ENCODE measurements at places on chromosomes 7 and 10. TPM values are rescaled to one million over a fixed set of nuclear protein-coding genes. Genes with fewer than 3 reads are reported as not detected.

The PARD3 gene
- polyA plus RNA-seq, result 10.5 TPM

GRCh38 chr7:91299952-91300775 lies 35.9 kb downstream of the FZD1 start:
- no peak for DNase-seq

The VAX1 gene
- not detected for polyA plus RNA-seq

GRCh38 chr10:74991435-74991834 lies 120.0 kb upstream of the SAMD8 start:
- no peak for DNase-seq

- no peak for DNase-seq
These were observed 20.9 kb upstream of the ZNF12 start for GRCh38 chr7:6727663-6728062.

The USP6NL gene
- polyA plus RNA-seq, result 3.9 TPM

- peak; percentile 51 for DNase-seq
These were observed 222.2 kb downstream of the ELFN1 start for GRCh38 chr7:1892011-1892965.

DNA sequence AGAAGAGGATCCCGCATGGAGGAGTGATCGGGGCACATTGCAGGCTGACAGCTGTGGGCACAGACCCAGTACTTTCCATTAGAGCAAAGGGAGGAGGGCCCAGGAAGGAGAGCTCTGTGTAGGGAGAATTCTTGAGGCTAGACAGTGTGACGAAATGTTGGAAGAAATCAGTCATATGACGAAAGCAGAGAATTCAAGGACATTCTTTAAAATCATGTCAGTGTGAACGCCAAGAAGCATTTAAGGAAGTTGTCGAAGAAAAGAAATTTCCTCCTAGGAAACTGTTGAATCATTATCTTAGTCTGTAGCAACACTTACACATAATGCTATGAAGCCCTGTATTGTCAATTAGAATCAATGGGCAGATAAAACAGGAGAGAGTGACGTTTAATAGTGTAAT lies 191.3 kb upstream of the ADARB2 start:
- no peak for DNase-seq

DNA sequence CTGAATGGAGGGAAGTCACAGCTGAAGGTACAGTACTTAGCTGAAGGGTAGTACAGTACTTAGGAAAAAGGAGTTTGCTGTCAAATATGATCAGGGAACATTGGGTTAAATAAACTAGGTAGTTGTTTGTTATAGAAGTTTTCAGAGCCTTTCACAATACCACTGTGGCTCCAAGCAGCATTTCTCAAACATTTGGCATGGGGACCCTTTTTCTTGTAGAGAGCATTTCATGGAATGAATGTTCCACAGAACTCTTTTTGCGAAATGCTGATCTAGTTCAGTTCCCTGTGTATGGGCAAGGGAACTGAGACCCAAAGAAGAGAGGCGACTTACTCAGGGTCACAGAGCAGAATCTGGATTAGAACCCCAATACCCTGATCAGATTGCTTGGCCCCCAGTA lies 31.5 kb upstream of the DDX50 start:
- no peak for DNase-seq

The TNKS2 gene
- polyA plus RNA-seq, result 6.1 TPM

The PDE6C gene
- not detected for polyA plus RNA-seq

GRCh38 chr7:113891031-113891350 lies 27.8 kb downstream of the PPP1R3A start:
- no peak for DNase-seq

DNA sequence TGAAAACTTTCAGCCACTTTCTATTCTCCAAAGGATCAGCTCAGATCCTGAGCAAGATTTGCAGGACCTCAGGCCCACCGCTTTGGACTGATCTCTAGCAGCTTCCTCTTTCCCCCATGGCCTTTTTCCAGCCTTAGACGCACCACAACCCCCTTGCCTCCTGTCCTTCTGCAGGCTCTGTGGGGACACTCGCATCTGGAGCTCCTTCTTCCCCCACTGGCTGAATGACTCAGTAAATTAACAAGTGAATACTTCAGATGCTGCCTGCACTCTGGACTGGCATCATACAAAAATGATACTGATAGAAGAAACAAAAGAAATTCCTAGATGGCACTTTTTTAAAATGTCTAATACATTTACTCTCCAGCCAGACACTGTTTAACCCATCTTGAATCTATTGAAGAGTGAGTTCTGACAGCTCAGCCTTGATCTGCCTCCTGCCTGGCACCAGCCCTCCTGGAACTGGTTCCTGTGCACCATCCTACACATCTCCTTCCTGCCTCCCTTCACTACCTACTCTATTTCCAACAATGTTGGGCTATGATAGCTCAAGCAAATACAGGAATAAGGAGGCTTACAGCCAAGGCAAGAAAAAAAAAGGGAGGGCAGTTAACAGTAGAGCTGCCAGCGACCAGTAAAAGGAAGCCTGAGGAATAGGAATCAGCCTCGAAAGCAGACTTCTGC lies 3.3 kb downstream of the FRMPD2 start:
- DNase-seq, result no peak

DNA sequence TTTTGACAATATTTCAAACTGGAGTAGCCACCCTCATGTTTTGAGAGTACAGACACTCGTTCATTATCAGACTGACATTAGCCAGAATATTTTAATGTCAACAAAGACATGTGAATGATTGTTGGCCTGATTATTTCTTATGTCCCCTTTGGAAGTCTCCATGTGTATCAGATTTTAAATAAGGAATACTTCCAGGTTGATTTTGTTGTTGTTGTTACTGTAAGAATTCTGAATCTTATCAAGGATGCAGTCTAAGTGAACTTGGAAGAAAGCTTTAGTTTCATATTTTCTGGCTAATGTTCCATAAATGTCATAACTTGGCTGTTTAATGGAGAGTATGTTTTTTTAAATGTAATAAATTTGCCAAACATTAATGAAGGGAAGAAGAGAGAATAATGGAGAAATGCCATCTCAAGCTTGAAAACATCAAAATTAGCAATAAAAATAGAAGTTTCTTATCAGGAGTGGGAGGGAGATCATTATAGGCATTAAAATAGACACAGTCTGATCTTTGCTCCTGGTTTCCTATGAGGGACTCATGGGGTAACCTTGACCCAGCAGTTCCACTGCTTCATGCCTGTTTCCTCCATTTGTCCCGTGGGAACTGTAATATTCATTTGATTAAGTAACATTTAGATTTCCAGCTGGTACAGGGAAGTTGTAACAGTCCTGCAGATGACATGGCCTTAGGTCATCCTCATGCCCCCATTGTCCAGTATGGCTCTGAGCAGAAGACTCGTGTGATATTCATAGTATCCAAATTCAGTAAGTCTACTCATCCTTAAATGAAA lies 122.4 kb upstream of the KIAA1217 start:
- no peak for DNase-seq

The RBM20 gene
- 34.3 TPM for polyA plus RNA-seq

DNA sequence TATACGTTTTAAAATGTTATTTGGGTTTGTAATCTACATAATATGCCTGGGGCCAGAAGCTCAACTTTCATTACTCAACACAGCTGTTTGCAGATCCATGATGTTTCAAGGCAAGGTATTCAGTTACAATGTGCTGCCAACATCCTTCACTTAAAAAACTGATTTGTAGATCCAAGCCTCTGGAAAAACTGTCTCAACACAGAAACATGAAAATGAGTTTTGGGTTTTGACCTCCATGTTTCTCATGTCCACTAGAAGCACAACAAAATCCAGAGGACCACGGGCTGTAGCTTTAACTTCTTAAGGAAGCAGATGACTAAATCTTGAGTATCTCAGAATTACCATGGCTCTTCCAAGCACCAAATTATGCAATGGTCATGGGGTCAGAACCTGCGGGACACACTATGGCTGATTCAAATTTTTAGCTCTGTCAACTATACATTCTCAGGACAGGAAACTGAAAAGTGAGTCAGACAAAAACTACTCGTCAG lies 247.1 kb upstream of the GRB10 start:
- DNase-seq, result no peak

DNA sequence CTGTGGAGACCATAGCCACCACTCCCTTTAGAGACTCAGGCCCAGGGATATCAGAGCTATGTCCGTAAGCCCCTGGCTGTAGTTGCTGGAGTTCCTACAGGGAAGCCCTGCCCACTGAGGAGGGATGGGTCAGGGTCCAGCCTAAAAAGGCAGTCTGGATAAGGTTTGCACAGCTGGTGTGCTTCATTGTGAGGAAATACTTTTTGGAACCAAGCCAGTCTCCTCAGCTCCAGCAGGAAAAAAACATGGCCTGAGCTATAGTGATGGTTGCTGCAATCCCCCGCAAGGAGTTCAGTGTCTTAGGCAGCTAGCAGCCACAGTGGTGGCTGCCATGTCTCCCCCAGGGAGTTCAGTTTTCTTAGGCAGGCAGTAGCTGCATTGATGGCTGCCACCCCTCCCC lies 52.6 kb upstream of the CYP2C8 start:
- no peak for DNase-seq

GRCh38 chr10:118840071-118840775 lies 85.5 kb upstream of the CACUL1 start:
- no peak for DNase-seq

- DNase-seq, result no peak
These were observed 847 bp downstream of the BTAF1 start for GRCh38 chr10:91924212-91925021.

DNA sequence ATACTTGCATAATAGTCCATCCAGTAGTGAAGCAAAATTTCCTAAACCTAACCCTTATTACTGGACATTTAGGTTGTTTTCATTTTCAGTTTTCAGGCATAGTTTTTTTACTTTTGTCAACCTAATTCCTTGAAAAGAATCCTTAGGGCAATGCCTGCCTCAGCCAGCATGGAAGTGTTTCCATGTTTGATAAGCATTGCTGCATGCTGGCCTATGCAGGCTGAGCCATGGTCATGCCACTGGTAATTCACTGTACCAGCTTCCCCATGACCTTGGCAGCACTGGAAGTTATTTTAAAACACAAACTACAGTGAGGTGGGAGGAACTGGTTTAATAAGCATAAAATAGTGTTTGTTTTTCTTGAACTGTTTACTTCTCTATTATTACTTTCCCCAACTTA lies 27.8 kb upstream of the PLCE1 start:
- no peak for DNase-seq

GRCh38 chr7:43201912-43202311 lies 89.5 kb downstream of the HECW1 start:
- DNase-seq, result no peak

DNA sequence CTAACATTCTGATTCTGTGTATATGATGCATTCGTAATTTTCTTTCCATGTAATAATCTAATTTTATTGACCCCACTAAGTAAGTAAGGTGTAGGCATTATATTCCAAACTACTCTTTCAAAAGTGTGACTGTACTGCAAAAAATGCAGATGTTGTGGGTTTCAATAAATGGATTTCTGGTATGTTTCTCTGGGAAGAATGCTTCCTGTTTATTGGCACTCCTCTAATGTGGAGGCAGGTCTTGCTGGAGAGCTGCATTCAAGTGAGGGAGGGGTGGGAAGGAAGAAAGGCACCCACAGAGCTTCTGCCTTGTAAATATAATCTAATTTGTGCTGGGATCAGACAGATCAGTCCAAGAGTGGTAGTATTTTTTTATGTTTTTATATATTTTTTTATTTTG lies 23.9 kb downstream of the ST7 start:
- DNase-seq, result no peak

The TEX36 gene
- polyA plus RNA-seq, result not detected

DNA sequence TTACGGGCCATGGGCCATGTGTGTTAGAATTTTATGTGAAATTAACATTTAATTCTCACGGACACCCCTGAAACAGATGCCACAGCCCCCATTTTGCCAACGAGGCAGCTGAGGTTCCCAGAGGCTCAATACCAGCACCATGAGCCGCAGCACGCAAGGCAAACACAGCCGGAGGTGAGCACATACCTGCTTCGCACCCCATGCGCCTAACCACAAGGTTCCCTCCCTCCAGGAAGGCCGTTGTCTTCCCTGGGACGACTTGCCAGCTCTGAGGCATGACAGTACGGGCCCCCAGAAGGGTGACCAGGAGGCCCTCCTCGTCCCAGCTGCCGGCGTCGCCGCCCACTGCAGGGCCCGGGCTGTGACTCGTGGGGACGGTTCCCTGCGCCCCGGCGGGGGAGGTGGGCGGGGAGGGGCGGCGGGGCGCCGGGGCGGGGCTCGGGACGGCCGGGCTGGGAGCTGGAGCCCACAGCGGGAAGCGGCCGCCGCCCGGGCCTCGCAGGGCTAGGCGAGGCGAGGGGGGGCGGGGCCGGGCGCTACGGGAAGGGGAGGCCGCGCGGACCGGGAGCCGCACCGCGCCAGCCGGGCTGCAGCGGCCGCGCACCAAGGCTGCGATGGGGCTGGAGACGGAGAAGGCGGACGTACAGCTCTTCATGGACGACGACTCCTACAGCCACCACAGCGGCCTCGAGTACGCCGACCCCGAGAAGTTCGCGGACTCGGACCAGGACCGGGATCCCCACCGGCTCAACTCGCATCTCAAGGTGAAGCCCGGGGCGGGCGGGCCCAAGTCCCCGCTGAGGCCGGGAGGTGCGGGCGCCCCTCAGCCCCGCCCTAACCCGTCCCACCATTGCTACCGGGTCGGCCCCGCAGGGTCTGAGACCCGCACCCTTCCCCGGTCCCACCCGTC lies at the start of gene CAV2:
Gene CAV2, plus strand, starts transcription at position 571 of the 910 bp plus-strand sequence. Its CDS starts 44 bp downstream, at position 615.
- DNase-seq, result peak; percentile 92

DNA sequence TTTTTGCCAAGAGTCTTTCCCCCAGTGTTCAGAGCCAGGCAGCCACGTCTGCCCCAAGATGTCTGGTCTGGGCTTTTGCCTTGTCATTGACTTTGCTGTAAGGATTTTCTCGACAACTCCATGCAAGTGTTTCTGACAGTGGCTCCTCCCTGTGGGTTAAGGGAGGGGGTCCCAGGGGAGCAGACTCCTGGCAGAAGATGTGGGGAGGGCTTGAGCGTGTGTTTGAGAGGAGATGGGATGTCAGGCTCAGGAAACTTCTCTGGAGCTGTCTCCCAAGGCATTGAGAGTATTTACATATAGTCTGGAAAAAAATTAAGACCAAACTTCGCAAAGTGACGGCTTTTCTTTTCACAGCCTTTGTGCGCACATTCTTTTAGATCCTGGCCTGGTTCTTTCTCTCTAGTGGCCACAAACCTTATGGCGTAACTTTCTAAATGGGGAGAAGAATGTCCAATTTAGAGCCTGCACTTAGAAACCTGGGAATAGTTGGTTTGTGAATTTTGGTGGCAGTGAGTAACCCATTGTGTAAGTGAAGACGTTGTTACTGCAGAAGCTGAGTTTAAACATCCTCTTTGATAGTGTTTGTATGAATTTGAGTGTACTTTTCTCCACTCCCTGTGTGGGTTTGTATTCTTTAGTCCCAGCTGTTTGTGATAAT lies 201.5 kb downstream of the LRMDA start:
- peak; percentile 69 for DNase-seq

The PTPRN2 gene
- 1.9 TPM for polyA plus RNA-seq

All from right cardiac atrium (tissue), 5 donors.